ENCODE measurements at places on chromosomes 16 and 17. TPM values are rescaled to one million over a fixed set of nuclear protein-coding genes. Genes with fewer than 3 reads are reported as not detected.

Gene ZG16
- total RNA-seq, result not detected

Gene TBX6
- 0.14 TPM for total RNA-seq

Gene TPSG1
- total RNA-seq, result not detected

Gene ATP2A3
- 4.6 TPM for total RNA-seq

Gene DHRS7C
- total RNA-seq, result not detected

Gene CLEC19A
- 0.08 TPM for total RNA-seq

Gene JPH3
- 1.4 TPM for total RNA-seq

Gene TMC7
- total RNA-seq, result 7.6 TPM

All from A549 treated with RU486 at 1 μM for 4 hours (cell line).